Articular chondrocyte of knee joint (primary cell): ENCODE measurements at places on chromosomes 16 and 17. TPM values are rescaled to one million over a fixed set of nuclear protein-coding genes. Genes with fewer than 3 reads are reported as not detected.

Gene ZNF652
- 25.5 and 27.7 TPM in 2 replicates for total RNA-seq

Gene PRR11
- 72.1 and 254 TPM in 2 replicates for total RNA-seq

Gene PAQR4
- total RNA-seq, result 3.5 and 4.8 TPM in 2 replicates

Gene FOXO3B
- 6.1 and 6.6 TPM in 2 replicates for total RNA-seq

Gene CNTNAP4
- total RNA-seq, result not detected in 2 replicates

Gene CFAP97D1
- total RNA-seq, result not detected in 2 replicates

Gene KRTAP4-4
- total RNA-seq, result not detected in 2 replicates

Gene NPIPB5
- total RNA-seq, result 119 and 147 TPM in 2 replicates

Gene ABCC12
- under 0.01 TPM in 1 of 2 replicates, not detected in the other for total RNA-seq

Gene KIF2B
- not detected in 2 replicates for total RNA-seq

Gene EME2
- 8.6 and 9.0 TPM in 2 replicates for total RNA-seq

Gene CSH1
- not detected in 2 replicates for total RNA-seq

Gene MYCBPAP
- total RNA-seq, result 1.8 and 2.5 TPM in 2 replicates

Gene ZPBP2
- total RNA-seq, result not detected in 2 replicates

Gene PYY
- total RNA-seq, result 0.11 and 0.13 TPM in 2 replicates

Gene SEPTIN12
- total RNA-seq, result not detected in 2 replicates

Gene KRTAP4-1
- not detected in 2 replicates for total RNA-seq

Gene CCL4
- total RNA-seq, result not detected in 2 replicates

Gene CA4
- not detected in 2 replicates for total RNA-seq

Gene LGALS9B
- total RNA-seq, result not detected in 2 replicates

Gene RHBDL1
- total RNA-seq, result 0.65 and 1.2 TPM in 2 replicates

Gene ABCC6
- 1.3 and 1.8 TPM in 2 replicates for total RNA-seq

Gene RNF157
- 0.26 and 0.76 TPM in 2 replicates for total RNA-seq

Gene QPRT
- 0.52 and 1.6 TPM in 2 replicates for total RNA-seq

Gene SLC47A2
- 0.39 and 0.54 TPM in 2 replicates for total RNA-seq

Gene ABCA8
- 11.0 and 23.7 TPM in 2 replicates for total RNA-seq

Gene ZG16B
- total RNA-seq, result 3.7 and 6.7 TPM in 2 replicates

Gene PLA2G15
- 22.7 and 24.6 TPM in 2 replicates for total RNA-seq

Gene SCGB1C2
- total RNA-seq, result not detected in 2 replicates

Gene CEP295NL
- total RNA-seq, result 3.2 and 3.8 TPM in 2 replicates

Gene GLTPD2
- total RNA-seq, result not detected in 2 replicates

Gene DNAI2
- total RNA-seq, result not detected in 2 replicates

Gene AFMID
- 39.2 and 43.0 TPM in 2 replicates for total RNA-seq

Gene SDR42E2
- not detected in 2 replicates for total RNA-seq

Gene KRT14
- 0.78 and 1.6 TPM in 2 replicates for total RNA-seq

Gene MAPT
- 0.43 and 1.2 TPM in 2 replicates for total RNA-seq
